ENCODE measurements at places on chromosomes 6 and 20.

GRCh38 chr20:31956556-31957526 is 5.0 kb upstream of the PDRG1 start:
- DNase-seq = no peak

- no peak for DNase-seq
These were observed 47.0 kb downstream of the BCAS1 start for GRCh38 chr20:54023406-54023805.

- DNase-seq = no peak
These were observed 16.4 kb downstream of the NFATC2 start for GRCh38 chr20:51526106-51526470.

GRCh38 chr6:138655828-138656227 is 117.7 kb upstream of the CCDC28A start:
- DNase-seq = no peak

GRCh38 chr6:154876486-154877280 is 118.4 kb upstream of the TIAM2 start:
- no peak for DNase-seq

GRCh38 chr6:81890846-81891245 is 138.4 kb upstream of the TENT5A start:
- no peak for DNase-seq

DNA sequence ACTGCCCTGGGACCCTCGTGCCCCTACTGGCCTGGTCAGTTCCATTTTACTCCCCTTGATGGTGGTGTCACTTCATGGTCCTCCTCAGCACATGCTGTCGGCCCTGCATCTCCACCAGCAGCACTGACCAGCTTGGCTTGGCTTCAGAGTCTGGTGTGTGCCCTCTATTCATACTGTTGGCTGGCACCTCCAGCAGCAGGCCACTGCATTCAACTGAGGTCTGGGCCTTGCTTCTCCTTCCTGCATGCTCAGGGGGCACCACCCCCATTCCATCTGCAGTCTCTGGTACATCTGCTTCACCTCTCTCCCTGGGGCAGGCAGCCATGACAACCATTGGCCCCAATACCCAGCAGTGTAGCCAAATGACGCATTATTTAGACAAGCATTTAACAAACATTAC is 155.9 kb downstream of the SLC24A3 start:
- DNase-seq = no peak

GRCh38 chr6:14036911-14037310 is 80.7 kb upstream of the CD83 start:
- DNase-seq = no peak

DNA sequence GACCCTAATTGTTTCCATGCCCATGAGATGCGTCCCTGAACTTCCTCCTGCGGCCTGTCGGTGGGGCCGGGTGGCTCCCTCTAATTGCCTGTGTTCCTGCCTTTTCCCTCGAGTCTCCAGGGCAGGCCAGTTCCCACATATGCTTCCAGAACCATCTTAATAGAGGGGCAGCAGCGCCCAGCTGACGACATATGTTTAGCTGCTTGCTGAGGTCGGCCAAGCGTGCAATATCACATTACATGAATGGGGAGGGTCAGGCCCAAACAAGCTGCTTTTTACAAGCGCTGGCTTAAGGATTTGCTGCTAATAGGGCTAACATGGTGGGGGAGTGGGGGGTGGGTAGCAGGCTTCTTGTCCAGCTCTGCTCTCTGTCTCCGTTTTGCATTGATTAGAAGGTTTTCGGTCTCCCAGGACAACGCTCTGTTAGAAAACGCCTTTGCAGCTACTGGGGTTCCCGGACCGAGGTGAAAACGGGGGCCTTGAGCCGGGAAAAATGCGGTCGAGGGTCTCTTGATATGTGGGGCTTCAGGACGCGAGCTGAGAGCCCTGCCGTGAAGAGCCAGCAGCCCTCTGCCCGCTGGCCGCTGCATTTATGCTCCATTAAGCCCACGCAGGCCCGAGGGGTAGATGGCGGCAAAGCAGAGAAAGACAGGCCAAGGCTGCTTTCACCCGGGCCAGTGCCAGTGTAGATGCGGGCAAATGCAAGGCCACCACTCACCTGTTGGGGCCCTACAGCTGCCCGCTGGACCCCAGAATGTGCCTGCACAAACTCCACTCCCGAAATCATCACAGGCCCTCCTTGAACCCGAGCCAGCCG is 308.5 kb downstream of the BMP7 start:
- DNase-seq = peak; percentile 43

- DNase-seq = no peak
These were observed 22.1 kb downstream of the BACH2 start for GRCh38 chr6:90274451-90275030.

DNA sequence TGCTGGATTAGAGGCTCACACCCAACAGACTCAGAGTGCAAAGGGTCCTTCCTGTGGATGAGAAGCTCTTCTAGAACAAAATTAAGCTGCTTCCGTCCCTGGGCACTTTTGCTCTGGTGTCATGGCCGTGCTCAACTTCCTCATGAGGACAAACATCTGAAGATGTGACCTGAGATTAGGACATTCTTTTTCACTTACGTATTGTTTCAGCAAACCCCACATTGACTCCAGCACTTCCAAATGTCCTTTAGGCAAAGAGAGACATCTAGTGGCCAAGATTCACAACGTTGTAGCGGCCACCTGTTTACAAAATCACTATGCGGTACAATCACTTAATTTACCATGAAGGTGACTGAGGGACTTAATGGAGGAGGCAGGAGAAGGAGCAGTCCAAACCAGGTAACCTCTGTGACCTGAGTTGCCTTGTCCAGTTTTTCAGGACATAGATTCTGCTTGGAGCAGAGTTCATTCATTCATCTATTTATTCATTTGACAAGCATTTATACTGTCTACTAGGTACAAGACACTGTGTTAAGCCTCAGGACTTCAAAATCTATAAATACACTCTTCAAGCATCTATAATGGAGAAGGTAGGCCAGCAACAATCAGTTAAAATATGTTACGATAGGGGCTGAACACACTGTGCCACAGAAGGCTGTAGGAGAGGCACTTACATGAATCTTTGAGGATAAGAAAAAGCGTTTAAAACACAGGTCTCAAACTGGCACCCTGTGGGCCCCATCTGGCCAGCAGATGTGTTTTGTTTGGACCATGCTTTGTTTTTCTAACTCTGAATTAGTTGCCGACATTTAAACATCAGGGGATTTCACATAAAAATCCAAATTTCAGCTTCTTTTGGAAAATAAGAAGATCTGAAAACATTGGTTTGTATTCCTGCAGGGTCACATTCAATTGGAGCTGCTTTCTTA is 5.6 kb upstream of the ADGRF1 start:
- DNase-seq = peak; percentile 20

DNA sequence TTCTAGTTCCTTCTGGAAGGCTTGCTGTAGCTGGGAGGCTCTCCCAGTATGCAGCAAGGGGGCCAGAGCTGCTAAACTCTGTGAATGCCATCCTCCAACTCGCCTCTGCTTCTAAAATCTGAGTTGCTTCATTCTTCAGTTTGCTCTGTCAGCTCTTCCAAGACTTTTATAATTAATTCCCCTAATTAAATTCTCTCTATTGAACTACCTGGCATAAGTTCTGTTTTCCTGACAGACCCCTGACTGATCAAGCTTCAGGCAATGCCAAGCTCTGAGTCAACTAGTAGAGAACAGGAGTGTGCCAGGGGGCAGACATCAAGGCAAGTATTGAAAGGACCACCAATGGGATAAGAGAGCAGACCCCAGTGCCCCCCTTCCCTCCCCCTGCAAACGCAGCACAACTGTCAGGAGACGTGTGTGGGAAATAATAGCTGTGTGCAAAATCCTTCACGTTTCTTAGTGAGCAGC is 109.3 kb upstream of the TAB2 start:
- no peak for DNase-seq

DNA sequence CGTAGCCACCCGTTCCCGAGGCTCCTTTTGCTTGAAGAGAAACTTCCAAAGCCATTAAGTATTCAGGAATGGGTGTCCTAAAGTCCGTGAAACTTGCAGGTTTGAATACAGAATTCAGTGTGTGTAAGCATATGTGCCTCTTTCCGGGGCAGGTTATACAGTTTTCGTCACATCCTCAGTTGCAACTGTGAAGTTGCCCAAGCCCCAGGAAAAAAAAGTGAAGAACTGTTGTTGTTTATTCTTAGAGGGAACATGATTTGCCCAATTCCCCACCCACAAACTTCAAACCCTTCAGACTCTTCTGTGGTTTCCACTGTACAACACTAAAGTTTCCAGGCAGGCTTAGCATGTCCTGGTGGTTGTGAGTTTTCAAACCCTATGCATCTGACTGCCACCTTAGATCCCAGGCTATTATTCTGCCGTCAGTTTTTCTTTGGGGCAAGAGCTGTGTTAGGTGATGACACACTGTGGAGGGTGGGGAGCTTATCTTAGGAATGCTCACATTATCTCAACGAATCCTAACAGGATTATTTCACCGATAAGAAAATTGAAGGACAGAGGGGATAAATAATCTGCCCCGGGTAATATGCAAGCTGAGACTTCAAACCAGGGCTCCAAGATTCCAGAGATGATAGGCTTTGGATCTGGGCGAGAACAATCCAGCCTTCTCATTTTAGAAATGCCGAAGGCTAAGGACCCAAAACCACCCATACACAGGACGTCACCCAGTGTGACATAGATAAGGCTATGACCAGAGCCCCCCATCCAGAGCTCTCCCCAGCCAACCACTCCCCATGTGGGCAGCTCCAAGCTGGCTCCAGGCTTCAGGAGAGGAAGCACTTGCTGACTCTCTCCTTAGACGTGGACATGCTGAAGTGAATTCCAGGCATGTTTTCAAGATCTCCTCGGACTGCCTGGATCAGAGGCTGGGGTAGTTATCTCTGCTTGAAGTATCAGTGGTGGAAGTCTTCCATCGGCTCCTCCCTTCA is 81.7 kb upstream of the AFDN start:
- DNase-seq = no peak

DNA sequence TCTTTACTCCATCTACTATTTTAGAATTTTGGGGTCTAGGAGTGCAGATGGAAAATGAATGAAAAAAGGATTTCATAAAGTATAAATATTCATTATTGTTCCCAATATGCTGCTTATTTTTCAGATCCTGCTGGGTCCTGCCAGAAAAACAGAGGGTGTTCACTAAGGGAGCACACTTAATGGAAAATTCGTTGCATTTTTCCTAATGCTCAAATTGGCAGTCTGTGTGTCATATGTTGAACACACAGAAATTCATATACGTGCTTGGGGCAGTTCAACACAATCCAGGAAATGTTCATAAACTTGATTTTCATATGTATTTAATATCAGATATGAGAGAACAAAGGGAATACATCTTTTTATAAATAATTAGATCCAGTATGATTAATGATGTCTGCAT is 1019.4 kb downstream of the EPHA7 start:
- no peak for DNase-seq

- no peak for DNase-seq
These were observed 54.7 kb downstream of the SSR1 start for GRCh38 chr6:7258231-7258763.

DNA sequence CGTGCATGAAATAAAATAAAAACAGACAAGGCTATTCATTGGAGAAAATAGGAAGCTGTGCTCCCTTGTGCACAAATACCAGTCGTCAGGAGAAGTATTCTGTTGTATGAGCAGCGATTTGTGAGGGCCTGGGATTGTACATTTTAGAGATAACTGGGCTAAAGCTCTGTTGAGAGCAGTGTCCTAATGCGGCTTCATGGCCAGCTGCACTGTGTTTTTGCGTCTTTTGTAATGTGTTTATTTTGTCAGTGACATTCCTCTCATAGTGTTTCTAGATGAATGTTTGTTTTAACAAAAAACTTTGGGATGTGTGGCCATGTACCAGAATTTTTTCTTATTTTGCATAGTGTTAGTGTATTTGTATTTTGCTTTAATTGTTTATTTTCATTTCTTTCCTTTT is 14.8 kb downstream of the ERMARD start:
- DNase-seq = no peak

DNA sequence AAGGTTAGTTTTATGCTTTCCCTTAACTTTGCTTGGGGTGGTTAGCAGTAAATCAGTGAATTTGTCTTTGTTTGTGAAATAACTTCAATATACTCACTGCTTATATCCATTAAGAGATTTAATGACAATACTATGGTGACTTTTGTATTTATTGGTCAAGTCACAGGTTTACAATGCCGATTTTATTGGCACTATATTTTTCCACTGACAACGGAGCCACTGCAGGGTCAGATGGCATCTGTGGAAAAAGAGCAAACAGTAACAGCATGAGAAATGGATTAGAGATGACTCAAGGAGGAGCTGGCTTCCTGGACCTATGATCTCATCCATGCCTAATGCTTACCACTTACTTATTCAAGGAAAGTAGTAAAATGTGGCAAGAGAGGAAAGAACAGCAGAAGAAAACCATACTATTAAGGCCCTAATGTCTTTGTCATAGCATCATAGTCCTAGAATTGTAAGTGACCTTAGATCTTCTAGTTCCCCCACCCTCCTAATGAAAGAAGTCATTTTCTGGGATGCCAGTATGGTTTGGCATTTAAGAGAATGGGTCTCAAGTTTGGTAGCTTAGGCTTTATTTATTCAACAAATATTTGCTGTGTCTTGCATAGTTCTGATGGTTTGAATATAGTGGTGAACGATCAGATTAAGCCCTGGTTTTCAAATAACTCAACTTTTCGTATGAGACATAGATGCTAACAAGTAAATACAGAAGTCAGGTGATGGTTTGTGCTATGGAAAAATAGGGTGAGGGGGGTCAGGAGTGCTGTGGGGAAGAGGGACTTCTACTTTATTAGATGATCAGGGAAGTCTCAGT is 18.5 kb downstream of the RNF144B start:
- DNase-seq = no peak

DNA sequence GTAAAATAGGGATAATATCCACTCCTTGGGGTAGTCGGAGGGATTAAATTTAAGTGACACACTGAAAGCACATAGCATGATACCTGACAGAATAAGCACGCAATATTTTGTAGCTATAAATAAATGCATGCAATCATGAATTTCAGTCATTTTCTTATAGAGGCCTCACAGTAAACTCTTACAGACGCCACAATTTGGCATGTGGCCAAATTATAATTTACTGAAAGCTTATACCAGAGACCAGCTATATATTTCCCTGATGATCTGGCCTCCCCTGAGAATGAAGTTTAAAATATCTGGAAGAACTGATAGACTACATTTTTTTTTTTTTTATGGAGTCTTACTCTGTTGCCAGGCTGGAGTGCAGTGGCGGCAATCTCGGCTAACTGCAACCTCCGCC is 40.9 kb downstream of the QRSL1 start:
- no peak for DNase-seq

Measured in NCI-H187 (cell line).